Astrocyte (in vitro differentiated cells and primary cell): ENCODE measurements at places on chromosomes 5 and 9. TPM values are rescaled to one million over a fixed set of nuclear protein-coding genes. Genes with fewer than 3 reads are reported as not detected.

Gene SPOCK1
- total RNA-seq: 53.5 and 71.0 TPM in 2 replicates

Gene CCDC192
- not detected in 2 replicates for total RNA-seq

Gene STC2
- 164 and 206 TPM in 2 replicates for total RNA-seq

Gene TMC1
- total RNA-seq: 0.10 TPM in 1 of 2 replicates, not detected in the other

DNA sequence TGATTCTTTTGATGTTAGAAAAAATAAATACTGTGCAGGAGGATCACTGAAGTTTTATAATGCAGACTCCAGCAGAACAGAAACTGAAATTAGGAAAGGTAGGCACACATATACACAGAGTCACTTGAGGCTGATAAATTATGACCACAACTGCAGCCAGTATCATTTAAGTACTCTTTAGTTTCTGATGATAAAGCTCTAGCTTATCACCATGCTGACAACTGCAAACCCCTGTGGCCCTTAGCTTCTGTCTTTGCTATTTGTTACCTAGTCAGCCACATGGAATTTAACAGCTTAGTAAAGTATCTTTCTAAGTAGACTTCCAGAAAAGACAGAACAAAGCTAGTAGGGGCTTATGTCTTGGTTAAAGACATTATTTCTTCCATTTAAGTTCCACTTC, 734.8 kb upstream of the CDH6 start:
- no peak for DNase-seq

DNA sequence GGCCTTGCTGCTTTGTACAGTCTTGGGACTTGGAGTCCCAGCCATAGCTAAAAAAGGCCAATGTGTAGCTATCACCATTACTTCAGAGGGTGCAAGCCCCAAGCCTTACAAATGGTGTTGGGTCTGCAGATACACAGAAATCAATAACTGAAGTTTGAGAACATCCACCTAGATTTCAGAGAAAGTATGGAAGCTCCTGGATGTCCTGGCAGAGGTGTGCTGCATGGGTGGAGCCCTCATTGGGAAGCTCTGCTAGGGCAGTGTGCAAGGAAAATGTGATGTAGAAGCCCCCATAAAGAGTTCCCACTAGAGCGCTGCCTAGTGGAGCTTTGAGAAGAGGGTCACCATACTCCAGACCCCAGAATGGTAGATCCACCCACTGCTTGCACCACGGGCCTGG, 626.7 kb upstream of the COX7C start:
- DNase-seq: no peak

- DNase-seq: no peak
These were observed 38.8 kb downstream of the TNC start for GRCh38 chr9:115079156-115079555.

DNA sequence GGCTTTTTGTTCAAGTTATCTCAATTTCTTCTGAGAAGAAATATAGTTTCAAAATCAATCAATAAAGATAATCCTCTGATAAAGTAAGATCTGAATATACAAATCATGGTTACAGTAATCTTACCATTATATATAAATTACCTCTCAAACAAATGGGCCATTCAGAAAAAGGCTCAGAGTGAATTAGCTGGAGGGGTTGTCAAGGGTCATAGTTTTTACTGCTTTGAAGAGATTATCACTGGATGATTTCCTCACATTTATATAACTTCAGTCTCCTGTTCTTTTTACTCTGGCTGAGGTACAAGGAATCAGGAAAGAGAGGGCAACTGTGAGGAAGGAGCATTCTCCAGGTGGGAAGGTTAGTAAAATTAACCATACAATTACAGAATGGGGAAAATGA, 148.6 kb upstream of the ELL2 start:
- DNase-seq: no peak

DNA sequence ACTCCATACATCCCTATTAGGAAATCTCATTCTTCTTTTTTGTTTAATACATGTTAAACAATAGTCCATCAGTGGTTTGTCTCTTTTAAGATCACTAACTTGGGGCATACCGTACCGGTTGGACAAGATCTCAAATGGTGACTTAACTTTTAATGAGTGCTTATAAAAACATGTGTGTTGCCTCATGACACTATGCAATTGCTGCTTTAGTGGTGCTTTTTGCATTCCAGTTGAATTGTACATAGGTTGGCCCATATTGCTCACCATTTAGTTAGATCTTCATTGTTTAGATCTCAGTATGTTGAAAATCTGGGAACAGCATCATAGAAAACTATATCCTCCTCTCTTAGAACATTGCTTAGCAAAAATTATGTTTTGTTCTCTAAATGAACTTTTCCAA, 17.8 kb downstream of the C9orf85 start:
- DNase-seq: peak; percentile 56

DNA sequence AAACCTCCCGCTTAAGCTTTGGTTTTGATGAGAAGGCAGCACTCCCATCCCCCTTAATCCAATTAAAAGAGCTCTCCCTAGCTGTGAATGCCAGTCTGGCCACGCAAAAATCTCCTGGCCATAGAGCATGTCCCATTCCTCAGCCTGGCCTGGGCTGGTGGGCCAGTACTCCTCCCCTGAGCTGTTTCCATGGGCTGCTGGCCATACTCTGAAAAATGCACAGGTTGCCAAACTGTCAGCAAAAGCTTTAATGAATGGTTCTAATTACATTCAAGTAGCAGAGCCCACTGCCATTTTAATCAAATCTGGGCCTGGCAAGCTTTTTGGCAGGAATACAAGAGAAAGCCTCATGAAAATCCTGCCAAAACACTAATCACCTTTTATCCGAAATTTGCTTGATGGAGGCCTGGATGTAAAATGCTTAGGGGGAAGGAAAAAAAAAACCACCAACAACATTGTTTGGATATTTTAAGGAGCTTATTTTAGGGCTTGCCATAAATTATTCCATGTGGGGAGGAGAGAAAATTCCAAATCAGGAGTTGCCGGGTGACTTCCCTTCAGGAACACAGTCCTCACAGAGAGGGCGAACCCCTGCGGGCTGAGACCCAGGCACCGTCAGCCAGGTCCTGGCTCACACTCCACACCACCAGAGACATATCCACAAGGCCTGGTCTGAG, 243.3 kb downstream of the SEC61B start:
- peak; percentile 67 for DNase-seq

- DNase-seq: no peak
These were observed 50.2 kb downstream of the APC start for GRCh38 chr5:112787896-112788295.

DNA sequence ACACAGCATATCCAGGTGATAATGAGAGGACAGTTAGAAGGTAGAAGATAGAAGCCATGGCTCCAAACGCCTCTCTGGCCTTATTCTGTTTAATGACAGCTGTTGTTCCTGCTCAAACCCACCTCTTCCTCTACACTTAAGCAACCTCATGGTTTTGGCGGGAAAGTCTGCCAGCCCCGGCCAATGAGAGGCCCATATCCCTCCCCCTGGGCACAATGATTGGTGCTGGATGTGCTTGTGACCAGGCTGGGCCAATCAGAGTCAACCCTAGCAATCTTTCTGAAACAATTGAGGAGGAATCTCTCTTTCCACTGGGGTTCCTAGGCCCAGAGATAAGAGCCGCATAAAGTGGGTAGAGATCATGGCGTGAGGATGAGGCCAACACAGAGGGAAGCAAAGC, 4.8 kb upstream of the GFI1B start:
- DNase-seq: no peak

- no peak for DNase-seq
These were observed 1.2 kb upstream of the PAPPA start for GRCh38 chr9:116152390-116152789.

- DNase-seq: no peak
These were observed 11.3 kb downstream of the ZNF618 start for GRCh38 chr9:113887436-113887835.

DNA sequence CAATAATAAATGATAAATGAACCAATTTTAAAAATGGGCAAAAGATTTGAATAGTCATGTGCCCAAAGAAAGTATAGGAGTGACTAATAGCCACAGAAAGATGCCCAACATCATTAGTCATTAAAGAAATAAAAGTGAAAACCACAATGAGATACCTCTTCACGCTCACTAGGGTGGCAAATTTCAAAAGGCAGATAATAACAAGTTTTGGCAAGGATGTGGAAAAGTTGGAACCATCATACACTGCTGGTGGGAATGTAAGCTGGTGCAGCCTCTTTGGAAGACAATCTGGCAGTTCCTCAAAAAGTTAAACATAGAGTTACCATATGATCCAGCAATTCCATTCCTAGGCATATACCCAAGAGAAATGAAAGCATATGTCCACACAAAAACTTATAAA, 1819.8 kb downstream of the MAT2B start:
- peak; percentile 73 for DNase-seq

DNA sequence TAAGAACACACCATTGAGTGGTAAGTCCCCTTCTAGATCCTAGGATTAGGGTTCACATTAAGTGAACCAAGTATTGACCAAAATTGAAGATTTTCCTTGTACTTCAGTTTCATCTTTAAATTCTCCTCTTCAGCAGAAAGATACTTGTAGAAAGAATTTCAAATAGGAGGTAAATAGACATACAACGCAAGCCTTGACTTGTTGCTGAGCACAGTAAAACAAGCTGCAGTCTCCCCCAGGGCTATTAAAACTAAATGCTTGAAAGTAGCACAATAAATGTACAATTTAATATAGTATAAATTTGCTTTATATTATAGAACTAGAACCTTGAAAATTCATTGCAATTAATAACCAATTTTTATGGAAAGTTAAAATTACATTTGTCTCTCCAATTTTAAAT, 170.1 kb upstream of the TARS1 start:
- DNase-seq: no peak
